Central memory CD8-positive, alpha-beta T cell (primary cell): ENCODE measurements at places on chromosomes 6 and 20.

DNA sequence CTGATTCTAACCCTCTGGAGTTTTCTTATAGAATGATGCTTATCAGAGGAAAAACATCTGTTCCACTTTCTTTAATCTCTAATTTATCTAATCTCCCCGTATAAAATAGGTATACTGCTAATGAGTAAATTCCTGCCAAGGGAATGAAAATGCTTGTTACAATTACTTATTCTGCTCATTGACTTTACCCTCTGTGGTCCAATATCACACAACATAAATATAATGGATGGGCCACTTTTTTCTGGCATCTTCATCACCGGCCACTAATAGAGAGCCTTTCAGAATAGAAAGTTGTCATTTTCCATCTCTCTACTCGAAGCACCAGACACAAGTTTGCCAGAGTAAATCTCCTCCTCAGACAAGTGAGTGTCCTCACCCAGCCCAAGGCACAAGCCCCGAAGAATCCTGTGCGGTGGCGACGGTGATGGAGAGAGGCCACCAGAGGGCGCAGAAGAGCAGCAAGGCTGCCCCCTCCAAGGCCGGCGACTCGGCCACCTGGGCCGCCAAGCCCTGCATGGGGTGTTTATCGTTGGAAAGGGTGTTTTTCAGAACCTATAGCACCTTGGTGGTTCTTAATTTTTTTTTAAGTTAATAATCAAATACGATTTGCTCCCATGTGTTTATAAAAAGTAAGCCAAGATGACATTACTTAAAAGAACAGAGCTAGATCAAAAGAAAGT is 212.9 kb upstream of the ARID1B start:
- H3K4me3 ChIP-seq: no peak overlapping the region
- H3K27ac ChIP-seq: no peak overlapping the region

DNA sequence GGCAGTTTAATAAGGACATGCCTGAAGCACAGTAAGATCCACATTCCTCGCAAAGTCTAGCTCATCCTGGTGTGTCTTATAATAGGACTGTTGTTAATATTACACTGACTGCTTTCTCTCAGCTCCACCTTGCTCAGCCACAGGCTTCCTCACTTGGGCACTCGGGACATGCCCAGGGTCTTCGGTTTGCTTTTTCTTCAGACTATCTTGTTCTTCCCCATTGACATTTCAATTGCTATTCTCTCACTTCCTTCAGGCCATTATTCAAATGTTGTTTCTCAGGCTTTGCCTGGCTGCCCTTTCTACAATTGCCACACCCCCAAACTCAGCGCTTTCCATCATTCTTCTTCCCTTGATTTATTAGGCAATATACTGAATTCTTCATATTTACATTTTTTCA is 274.8 kb upstream of the RGS17 start:
- no peaks in the 10 kb centered on the region for H3K27me3 ChIP-seq
- H3K27ac ChIP-seq: no peak overlapping the region
- no peaks in the 10 kb centered on the region for H3K36me3 ChIP-seq
- no peaks in the 10 kb centered on the region for H3K4me1 ChIP-seq

DNA sequence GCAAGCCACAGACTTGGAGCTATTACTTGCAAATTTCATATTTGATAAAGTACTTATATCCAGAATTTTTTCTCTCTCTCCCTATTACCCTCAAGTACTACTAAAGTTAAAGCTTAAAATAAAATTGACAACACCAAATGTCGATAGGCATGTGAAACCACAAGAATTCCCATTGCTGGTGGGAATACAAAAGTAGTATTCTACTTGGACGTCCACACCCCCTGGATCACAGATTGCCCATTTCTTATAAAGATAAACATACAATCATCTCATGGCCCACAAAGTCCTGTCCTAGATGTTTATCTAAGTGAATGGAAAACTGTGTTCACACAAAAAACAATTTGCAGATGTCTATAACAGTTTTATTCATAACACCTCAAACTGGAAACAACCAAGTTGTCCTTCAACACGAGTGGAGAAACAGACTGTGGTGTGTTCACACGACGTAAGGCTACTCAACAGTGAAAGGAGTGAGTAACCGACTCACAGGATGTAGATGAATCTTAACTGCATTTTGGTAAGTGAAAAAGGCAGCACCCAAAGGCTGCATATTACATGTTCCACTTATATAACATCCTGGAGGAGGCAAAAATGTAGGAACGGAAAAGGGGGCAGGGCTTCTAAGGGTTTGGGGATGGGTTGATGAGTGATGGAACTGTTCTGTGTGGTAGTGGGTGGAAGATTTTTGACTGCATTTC is 297.4 kb downstream of the THBS2 start:
- H3K27me3 ChIP-seq: peaks cover 23% of the 10 kb centered on the region
- no peak for DNase-seq
- no peak overlapping the region for H3K4me3 ChIP-seq
- peaks cover 5% of the 10 kb centered on the region for H3K4me1 ChIP-seq
- peak overlapping the region; percentile 48 for H3K27ac ChIP-seq

DNA sequence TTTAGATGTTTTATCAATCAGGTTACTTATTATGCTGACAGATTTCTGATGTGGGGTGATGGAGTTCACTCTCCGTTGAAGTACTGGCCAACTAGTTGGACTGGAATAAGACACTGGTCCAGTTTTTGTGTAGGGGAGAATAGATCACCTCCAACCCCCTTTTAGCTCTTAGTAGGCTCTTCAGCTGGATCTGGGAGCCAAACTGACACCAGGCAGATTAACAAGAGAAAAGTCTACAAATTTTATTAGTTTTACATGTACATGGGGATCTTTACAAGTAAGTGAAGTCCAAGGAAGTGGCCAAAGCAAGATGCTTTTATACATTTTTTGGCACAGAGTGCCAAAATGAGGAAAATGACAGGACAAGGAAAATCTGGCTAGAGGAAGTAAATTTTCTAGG is 107.1 kb downstream of the UBE3D start:
- no peak overlapping the region for H3K4me3 ChIP-seq
- no peaks in the 10 kb centered on the region for H3K27me3 ChIP-seq
- DNase-seq: no peak
- peaks cover 7% of the 10 kb centered on the region for H3K36me3 ChIP-seq
- no peak overlapping the region for H3K27ac ChIP-seq

DNA sequence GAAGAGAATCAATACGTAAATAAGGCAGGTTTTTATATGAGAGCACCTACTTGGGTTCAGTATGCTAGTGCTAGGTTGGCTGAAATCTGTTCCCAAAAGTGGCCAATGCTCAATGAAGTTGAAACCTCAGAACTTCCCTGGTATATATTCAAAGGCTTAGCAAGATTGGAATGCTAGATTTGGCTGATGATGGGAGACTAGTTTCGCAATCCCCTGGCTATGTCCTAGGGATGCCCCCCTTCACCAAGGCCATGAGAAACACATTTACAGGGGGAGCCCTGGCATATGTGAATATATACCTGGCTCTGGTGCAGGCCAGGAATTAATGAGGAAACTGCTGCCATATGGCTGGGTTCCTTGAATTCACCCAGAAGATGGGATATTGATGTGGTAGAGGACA is 142.4 kb upstream of the C6orf118 start:
- DNase-seq: no peak
- no peaks in the 10 kb centered on the region for H3K36me3 ChIP-seq
- H3K4me3 ChIP-seq: no peak overlapping the region

DNA sequence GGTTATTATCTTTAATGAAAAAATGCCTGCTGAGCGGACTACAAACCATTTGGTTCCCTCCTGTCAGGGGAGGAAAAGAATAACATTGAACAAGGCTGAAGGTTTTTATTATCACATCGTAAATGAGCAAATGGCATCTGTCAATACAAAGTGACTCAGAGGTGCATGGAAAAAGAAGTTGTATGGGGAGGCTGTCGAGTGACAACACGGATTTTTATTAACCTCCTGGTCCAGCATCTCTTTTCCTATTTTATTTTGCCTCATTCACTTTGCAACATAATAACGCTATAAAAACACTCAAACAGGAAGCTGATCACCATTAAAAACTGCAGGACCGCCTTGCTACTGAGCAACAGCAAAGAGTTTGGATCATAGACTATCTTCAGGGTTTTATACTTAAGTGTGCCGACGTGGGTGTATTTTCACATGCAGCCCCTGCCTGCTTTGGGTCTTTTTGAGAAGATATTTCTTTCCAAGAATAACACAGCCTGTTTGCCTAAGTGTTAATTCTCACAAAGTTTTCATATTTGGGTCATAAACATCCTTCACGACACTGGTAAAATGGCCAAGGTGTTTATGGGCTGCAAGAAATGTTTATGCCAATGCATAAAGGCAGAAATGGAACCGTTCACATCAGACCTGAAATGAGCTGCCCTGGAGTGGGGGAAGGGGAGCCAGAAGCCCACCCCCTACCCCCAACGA is 132.1 kb upstream of the SALL4 start:
- DNase-seq: no peak
- H3K4me3 ChIP-seq: no peak overlapping the region
- no peaks in the 10 kb centered on the region for H3K27me3 ChIP-seq
- no peaks in the 10 kb centered on the region for H3K36me3 ChIP-seq
- no peak overlapping the region for H3K27ac ChIP-seq

GRCh38 chr6:136893187-136893586 is 28.9 kb upstream of the SLC35D3 start:
- H3K27ac ChIP-seq: no peak overlapping the region
- no peak for DNase-seq
- H3K36me3 ChIP-seq: peaks cover under 1% of the 10 kb centered on the region
- peaks cover 5% of the 10 kb centered on the region for H3K4me1 ChIP-seq

DNA sequence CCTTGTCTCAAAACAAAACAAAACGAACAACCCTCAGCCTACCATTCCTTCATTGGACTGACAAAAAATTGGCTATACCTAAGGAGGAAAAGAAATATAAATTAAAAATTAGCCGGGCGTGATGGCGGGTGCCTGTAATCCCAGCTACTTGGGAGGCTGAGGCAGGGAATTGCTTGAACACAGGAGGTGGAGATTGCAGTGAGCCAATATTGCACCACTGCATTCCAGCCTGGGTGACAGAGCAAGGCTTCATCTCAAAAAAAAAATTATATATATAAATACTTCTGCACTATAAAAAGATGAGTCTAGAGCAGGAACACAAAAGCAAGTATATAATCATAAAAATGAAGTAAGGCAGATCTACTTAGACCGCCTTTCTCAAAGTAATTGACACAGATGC is 109.8 kb downstream of the CRYBG1 start:
- no peak for DNase-seq
- H3K4me3 ChIP-seq: no peak overlapping the region
- H3K36me3 ChIP-seq: no peaks in the 10 kb centered on the region
- no peak overlapping the region for H3K27ac ChIP-seq

DNA sequence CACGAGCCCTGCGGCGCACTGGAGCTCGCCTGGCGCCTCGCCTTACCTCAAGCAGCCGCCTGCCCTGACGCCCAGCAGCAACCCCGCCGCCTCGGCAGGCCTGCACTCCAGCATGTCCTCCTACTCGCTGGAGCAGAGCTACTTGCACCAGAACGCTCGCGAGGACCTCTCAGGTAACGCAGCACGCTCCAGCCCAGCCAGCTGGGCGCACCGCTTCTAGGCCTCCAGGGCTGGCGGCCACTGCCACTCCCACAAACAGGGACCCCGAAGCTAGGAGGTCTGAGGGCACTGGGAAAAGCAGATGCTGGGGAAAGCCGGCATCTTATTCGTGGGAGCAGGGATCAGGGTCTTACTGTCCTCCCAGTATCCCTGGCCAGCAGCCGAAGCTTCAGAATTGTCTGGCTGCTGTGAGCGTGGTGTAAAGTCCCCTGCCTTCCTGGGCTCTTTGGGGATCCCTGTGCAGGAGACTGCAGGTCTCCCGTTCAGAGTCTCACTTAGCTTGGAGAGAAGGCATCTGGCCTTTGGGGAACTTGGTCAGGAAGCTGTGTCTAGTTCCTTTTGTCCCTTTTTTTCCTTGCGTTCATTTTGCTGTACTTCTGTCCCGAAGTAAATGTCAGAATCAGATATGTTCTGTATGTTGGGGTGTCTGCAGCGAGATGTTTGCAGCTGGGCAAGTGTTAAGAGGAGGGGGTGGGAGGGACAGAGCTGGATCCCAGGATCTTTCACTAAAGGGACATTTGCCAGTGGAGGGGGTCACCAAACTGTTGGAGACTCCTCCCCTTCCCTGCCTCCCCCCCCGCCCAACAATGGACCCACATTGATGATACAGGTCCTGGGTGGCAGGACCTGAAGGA is 1.8 kb downstream of the FOXF2 start:
- peaks cover 1% of the 10 kb centered on the region for H3K36me3 ChIP-seq
- no peak for DNase-seq
- peaks cover 79% of the 10 kb centered on the region for H3K27me3 ChIP-seq
- no peak overlapping the region for H3K27ac ChIP-seq
- H3K4me1 ChIP-seq: peaks cover 14% of the 10 kb centered on the region

DNA sequence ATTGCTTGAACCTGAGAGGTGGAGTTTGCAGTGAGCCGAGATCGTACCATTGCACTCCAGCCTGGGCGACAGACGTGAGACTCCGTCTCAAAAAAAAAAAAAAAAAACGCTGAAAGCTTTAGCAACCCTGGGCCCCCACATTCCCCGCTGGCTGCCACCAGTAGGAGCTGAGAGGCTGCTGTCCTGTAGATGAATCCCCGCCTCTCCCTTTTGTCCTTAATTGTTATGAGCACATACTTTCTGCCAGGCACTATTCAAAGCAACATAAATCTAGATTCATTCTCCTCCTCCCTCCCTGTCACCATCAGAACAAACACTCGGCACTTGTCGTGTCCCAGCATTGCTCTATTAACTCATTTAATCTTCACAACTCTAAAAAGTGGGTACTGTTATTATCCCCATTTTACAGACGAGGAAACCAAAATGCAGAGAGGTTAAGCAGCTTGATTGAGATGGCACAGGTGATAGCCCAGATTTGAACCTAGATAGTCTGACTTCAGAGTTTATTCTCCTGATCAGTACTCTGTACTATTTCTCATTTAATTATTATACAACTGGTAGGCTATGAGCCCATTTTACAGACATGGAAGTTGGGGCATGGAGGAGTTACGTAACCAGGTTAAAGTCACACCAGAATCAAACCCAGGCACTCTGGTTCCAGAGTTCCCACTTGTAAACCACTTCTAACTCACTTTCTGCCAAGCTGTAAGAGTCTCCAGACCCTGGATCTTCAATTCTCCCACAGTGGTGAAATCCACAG is 97.4 kb downstream of the EYA2 start:
- no peaks in the 10 kb centered on the region for H3K4me1 ChIP-seq
- H3K27ac ChIP-seq: no peak overlapping the region
- H3K4me3 ChIP-seq: no peak overlapping the region
- H3K36me3 ChIP-seq: no peaks in the 10 kb centered on the region
- DNase-seq: no peak

DNA sequence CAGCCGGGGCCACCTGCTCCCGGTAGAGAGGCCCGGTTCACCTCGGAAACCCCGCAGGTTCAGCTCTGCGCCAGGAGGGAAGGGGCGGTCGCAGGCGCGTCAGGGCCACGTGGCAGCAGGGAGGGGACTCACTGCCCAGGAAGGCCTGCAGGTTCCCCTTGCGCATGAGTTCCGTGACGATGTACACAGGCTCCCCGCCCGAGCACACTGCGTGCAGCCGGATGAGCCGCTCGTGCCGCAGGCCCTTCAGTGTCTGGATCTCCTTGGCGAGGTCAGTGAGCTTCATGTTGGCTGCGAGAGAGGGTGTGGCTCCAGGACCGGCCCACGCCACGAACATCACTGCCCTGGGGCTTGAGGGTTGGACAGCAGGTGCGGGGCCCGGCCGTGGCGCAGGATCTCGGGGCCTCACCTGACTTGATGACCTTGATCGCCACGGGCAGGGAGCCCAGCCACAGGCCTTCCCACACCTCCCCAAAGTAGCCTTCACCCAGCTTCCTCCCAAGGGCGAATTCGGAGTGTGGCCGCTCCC is 4.9 kb upstream of the PTK6 start:
- H3K27me3 ChIP-seq: no peaks in the 10 kb centered on the region
- H3K4me3 ChIP-seq: no peak overlapping the region
- DNase-seq: no peak
- no peak overlapping the region for H3K27ac ChIP-seq
- H3K4me1 ChIP-seq: peaks cover 5% of the 10 kb centered on the region
